ENCODE measurements at places on chromosomes 13 and 19.
A peak's percentile ranks its signal among the peaks of the same experiment; 100 is the strongest.

DNA sequence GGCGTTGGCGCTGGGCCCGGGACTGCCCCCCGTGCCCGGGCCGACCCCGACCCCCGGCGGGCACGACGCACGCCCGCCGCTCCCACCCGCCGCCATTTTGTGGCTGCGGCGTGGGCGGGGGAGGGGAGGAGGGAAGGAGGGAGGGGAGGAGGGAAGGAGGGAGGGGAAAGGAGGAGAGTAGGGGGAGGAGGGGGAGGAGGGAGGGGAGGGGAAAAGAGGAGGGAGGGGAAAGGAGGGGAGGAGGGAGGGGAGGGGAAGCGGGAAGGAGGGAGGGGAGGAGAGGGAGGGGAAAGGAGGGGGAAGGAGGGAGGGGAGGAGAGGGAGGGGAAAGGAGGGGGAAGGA, at the start of gene BTBD2:
BTBD2 (minus strand) TSS at position 107 of the 343 bp plus-strand sequence; CDS start at position 96, 11 bp downstream.
- DNase-seq, result peak; percentile 43

DNA sequence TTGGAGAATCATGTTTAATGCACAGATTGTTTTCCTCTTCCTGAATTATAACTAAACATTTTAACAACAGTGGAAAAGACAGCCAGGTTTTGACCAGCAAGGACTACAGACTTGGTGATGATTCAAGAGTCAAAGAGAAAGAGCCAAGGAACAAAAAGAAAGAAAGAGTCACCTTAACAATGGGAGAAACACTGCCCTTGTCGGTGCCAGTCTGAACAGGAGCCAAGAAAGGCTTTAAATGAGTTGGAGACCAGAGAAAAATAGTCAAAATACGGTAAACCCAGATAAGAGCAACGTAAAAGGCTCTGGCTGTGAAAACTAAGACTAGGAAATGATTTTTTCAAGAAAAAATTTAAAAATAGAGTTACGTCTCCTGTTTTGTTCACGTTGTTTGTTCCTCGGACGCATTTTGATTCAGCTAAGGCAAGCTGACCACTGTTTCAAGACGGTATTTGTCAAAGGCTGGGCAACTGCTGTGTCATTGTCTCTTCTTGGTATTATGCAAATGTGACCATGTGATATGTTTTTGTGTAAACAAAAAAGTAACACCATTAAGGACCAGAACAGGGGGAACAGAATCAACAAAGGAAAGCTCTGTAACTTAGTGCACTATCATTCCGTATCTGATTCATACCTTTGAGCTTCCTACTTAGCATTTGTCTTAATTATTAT, 634.5 kb downstream of the LIG4 start:
- no peak for DNase-seq

DNA sequence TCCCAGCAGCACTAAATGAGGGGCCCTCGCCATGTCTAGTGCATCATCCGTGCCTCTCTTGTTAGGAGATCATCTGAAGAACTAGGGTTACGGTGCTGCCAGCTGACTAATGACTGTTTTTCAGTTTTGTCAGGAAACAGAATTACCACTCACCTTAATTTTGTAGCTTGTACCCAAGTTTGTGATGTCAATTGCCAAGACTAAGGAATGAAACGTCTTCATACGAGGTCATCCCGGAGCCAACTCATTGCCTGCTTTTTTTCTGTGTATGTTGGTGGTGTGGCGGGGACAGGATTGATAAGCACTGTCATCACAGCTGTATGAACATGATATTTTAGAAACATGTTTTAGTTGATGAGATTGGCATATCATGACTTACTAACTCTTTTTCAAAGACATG, 100.6 kb downstream of the TNFRSF19 start:
- DNase-seq, result no peak

GRCh38 chr13:74061926-74062595, 72.1 kb downstream of the KLF12 start:
- no peak for DNase-seq

DNA sequence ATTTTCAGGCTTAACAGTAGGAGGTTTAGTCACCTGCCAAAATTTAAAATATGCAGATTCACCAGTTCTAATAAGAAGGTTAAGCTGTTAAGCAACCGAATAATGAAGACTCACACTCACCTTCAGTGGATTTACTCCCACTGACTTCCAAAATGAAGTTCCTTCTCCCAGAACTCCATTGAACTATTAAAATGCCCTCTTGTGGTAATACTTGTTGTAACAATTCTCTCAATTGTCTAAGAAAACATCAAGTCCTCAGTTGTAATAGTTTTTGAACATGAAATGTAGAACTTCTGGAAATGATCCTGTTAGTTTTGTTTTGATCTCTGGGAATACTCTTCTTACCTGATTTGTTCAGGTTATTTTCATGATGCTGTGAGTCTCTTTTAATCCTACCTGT, 522.0 kb upstream of the ATXN8OS start:
- DNase-seq, result no peak

GRCh38 chr19:12975221-12975741, 5.9 kb downstream of the DAND5 start:
- DNase-seq, result no peak

- DNase-seq, result no peak
Measured at GRCh38 chr13:95862408-95862807, 185.5 kb downstream of the DNAJC3 start.

GRCh38 chr13:114226088-114226487, 8.6 kb upstream of the CDC16 start:
- no peak for DNase-seq

- DNase-seq, result no peak
Measured at GRCh38 chr13:113801289-113801961, 42.4 kb downstream of the TMEM255B start.

DNA sequence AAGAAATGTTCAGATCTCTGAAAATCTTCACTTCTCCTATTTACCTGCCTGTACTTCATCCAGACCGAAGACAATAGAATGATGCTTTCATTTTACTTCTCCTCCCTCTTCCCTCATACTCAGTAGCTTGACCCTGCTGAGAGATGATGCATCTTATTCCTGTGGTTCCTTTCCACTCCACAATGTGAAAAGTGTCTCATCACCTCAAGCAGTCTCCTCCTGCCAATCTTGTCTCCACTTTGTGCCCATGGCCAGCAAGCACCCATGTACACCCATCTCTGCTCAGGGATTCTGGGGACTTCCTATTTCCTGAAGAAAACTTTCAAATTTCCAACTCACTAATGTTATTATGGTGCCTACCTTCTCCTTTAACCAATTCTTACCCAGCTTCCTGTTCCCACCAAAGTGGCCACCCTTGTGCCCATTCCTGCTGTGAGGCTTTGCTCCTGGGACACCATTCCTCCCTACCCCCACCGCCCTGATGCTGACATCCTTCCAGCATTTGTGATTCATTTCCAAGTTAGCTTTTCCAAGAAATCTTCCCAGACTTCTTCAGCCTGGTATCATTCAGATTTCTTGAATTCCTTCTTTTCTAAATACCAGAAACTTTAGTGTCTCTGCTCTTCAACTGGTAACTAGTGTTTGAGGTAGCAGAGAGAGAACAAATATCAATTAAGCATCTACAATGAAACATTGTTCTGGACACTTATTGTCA, 212.5 kb downstream of the POSTN start:
- no peak for DNase-seq

GRCh38 chr19:2212861-2213711, 23.0 kb downstream of the PLEKHJ1 start:
- no peak for DNase-seq

DNA sequence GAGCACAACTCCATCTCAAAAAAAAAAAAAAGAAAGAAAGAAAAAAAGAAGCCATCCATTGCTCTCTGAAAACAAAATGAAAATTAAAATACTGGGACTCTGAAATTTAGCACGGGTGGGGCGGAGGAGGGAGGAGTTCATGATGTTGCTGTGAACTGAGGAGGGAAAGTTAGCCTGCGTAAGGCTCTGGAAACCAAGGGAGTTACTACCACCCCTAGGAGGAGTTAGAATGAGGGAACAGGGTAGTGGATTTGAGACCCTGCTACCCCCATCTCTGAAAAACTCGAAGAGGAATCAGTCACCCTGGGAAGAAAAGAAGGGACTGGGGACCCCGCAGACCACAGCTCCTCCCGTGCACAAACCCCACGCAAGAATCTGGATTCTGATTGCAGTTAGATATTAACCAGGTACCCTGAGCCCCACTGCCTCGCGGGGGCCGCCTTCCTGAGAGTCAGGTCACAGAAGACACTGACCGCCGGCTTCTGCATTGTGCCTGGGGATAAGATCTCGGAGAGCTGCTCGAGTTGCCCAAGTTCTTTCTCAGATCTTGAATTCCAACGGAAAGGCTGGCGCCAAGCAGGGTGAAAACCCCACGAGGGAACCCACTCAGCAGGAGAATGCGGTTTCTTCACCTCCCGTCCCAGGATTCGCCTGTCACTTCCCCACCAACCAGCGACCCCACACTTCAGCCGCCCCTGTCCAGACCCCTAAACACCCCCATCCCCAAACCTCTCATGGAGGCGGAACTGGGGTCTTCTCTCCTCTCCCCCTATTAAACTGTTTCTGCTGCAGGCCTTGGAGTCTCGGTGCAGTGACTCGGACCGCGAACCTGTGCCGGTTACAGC, 870 bp downstream of the ZNF442 start:
- DNase-seq, result no peak

- DNase-seq, result no peak
Measured at GRCh38 chr19:51560339-51560738, 10.7 kb upstream of the ZNF175 start.

DNA sequence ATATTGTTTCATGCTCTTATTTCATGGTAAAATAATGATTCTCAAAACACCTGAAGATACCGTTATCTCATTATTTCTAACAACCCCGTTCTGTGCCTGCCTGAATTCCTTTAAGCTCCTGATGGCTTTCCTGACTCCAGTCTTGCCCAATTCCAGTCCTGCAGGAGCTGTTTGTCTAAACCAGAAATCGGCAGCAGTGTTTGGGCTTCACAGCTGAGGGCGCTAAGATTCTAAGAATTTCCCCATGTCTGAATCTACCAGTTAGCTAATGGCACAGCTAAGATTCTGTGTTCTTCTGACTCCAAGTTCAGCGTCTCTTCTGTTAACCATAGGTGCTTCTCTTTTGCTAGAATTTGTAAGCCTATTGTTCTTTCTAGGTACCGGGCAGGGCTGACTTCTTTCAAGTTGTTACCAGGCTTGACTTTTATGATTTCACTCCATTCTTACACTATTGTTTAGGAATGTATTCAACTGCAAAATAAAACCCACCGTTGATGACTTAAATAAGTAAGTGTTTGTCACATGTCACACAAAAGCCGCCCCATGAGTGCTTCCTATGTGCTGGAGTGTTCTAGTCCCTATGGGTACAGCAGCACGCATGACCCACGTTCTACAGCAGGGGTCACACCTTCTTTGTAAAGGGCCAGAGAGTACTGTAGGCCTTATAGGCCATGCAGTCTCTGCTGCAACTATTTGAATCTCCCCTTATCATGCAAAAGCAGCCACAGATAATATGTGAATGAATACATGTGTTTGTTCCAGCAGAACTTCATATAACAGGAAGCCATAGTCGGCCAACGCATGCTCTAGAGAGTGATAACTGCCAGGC, 168.3 kb upstream of the RNF113B start:
- DNase-seq, result no peak

DNA sequence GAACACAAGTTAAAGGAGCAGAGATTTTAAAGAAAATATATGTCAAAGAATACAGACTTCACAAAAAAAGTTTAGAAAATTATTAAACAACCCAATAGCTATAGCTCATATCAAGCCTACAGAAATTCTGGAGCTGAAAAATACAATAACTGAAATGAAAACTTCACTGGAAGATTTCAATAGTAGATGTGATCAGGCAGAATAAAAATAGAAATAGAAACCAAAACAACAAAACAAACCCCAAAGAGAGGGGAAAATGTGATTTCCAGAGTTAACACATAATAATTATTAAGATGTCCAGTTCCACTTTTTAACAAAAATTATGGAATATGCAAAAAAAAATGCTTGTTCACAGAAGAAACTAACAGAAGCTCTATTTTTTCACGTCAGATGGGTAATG, 23.6 kb downstream of the LRRC63 start:
- DNase-seq, result no peak

DNA sequence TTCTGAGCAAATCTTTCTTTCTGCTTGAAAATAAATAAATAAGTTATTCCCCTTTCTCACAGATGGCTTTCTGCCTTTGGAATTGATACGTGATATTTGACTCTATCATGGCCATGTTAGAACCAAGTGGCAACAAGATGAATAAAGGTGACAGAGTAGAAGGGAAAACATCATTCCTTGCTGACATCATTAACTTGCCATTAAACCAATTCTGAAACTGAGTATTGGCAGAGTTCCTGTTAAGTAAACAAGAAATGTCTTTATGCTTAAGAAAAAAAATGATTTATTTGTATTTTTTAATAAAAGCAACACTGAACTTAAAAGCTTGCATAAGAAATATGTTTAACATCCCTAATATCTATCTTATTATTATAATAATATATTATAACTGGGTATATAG, 828.1 kb downstream of the PCDH9 start:
- no peak for DNase-seq

- DNase-seq, result no peak
Measured at GRCh38 chr19:46497773-46498172, 2.1 kb upstream of the PNMA8B start.

- peak; percentile 17 for DNase-seq
Measured at GRCh38 chr19:17778251-17778967, 16.5 kb upstream of the B3GNT3 start.

DNA sequence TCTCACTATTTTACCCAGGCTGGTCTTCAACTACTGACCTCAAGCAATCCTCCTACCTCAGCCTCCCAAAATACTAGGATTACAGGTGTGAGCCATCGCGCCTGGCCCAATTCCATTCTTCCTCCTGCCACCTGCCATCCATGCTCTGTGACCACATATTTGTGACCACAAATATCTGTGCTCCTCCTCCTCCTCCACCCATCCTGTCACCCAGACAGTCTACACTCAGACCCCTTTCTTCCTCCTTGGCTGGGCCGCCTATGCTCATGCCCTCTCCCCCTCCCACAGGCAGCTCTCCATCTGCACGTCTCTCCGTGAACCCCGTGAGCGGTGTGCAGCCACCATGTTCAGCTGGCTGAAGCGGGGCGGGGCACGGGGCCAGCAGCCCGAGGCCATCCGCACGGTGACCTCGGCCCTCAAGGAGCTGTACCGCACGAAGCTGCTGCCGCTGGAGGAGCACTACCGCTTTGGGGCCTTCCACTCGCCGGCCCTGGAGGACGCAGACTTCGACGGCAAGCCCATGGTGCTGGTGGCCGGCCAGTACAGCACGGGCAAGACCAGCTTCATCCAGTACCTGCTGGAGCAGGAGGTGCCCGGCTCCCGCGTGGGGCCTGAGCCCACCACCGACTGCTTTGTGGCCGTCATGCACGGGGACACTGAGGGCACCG, 3.2 kb downstream of the EHD2 start:
- DNase-seq, result no peak

DNA sequence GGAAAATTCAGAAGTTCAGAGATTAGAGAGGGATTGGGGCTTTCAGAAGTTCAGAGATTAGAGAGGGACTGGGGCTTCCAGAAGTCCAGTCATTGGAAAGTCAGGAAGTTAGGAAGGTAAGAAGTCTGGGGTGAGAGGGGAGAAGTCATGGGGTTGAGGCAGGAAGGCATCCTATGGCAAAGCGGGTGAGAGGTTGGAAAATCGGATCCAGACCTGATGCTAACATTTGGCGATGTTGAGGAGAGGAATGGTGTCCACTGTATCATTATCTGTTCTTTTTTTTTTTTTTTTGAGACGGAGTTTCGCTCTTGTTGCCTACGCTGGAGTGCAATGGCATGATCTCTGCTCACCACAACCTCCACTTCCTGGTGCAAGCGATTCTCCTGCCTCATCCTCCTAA, 11.1 kb downstream of the SYT3 start:
- no peak for DNase-seq

- no peak for DNase-seq
Measured at GRCh38 chr19:49713236-49713845, 22.4 kb downstream of the CPT1C start.

Data from stimulated activated CD4-positive, alpha-beta T cell treated with anti-CD3 and anti-CD28 coated beads, Interleukin-12 subunit alpha, Interleukin-12 subunit beta, amount 100 ng/mL, for 24 hours (primary cell).